HCT116 (cell line): ENCODE measurements at places on chromosomes 5 and 9.

DNA sequence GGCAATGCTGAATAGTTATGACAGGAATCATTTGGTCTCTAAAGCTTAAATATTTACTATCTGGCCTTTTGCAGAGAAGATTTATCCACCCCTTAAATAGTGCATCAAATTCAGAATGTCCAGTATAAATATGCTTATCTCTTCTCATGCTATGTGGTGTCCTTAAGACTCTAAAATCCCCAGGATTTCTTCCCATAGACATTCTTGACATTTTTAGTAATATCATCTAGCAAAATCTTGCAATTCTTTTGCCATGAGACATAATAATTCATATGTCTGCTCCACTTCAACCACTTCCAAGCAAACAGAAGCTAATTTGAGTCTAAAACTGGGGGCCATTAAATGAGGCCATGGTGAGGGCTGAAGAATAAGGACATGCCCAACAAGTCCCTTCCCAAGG is 1923.4 kb upstream of the CDH9 start:
- no peak for DNase-seq

- no peak for DNase-seq
Measured at GRCh38 chr9:90058182-90058763, 453.5 kb downstream of the GADD45G start.

- peak; percentile 60 for DNase-seq
Measured at GRCh38 chr9:137302118-137302448, at the start of gene NRARP. NRARP (minus strand) TSS chr9:137302271; CDS start chr9:137301928, 343 bp downstream.

GRCh38 chr5:166074582-166075481 is 2216.6 kb upstream of the WWC1 start:
- no peak for DNase-seq

DNA sequence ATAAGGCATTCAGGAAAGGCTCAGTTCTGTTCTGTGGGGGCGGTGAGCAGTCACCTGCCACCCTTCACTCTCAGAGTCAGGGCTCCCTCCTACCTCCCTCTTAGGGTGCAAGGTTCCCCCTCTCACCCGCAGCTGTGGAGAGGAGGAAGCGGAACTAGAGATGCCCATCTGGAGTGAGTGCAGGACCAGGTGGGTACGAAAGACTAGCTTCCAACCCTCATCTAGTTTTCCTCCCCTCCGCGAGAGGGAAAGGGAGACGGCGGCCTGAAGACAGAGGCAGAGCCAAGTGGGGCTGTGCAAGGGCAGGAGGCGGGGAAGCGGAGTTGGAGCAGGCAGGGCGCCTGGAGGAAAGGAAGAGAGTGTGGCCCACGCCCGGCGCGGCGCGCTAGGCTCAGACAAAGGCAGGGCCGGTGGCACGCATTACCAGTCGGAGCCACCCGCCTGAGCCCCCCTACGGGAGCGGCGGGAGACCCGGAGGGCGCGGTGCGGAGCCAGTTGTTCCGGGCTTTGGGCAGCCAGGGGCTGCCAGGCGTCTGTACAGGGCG is 7.3 kb downstream of the PRR7 start:
- DNase-seq = no peak

- DNase-seq = no peak
Measured at GRCh38 chr5:129474544-129474943, 14.4 kb downstream of the ADAMTS19 start.

DNA sequence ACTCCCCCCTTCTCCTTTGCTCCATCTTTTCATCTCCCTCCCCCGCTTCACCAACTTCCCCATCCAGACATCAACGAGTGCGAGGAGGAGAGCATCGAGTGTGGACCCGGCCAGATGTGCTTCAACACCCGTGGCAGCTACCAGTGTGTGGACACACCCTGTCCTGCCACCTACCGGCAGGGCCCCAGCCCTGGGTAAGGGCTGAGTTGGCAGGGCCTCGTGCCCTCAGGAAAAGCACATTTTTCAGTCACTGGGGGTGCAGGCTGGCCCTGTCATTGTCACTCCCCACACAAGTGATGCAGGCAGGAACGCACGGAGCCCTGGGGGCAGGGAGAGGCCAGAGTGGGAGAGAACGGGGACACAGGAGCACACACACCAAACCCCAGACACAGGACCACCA is 12.4 kb upstream of the ASS1 start:
- no peak for DNase-seq

DNA sequence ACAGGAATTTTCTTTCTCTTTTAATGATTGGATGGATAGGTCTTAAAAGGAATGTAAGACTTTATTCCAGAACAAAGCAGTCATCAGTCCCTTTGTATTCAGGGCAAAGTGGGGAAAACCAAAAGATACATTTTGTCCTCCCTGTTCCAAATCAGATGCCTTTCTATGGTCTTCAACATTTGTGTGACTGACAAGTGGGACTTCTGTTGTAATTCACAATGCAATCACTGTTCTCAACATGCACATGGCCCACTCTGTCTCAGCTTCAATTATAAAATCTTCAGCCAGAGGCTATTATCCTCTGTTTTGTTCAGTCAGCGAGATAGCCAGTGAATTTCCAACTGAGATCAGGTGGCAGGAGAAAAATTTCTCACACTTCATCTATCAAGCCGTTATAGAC is 95.5 kb upstream of the ERBIN start:
- no peak for DNase-seq

- no peak for DNase-seq
Measured at GRCh38 chr5:86880344-86880743, 262.6 kb downstream of the COX7C start.

DNA sequence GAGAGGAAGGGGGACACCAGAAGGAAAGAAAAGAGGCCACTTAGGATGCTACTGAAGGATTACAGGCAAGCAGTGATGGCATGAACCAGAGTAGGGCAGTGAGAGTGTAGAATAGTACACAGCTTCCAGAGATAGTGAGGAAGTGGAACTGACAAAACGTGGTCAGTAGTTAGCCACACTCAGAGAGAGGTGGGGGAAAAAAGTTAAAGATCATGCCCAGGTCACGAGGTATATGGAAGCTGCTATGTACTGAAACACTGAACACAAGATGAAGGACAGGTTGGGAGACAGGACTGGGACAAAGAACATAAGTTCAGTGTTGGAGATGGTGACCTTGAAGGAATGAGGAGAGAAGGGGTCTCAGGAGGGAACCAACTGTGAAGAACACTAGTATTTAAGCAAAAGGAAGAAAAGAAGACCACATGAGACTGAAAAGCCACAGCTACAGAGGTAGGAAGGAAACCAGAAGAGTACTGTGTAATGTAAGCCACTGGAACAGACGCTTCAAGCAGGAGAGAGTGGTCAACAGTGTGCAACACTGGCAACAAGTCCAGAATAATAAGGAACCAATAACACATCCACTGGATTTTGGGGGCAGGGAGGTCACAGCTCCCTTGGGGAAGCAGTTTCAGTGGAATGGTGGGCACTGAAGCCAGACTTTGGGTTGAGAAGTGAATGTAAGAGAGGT is 45.5 kb downstream of the ELL2 start:
- no peak for DNase-seq

DNA sequence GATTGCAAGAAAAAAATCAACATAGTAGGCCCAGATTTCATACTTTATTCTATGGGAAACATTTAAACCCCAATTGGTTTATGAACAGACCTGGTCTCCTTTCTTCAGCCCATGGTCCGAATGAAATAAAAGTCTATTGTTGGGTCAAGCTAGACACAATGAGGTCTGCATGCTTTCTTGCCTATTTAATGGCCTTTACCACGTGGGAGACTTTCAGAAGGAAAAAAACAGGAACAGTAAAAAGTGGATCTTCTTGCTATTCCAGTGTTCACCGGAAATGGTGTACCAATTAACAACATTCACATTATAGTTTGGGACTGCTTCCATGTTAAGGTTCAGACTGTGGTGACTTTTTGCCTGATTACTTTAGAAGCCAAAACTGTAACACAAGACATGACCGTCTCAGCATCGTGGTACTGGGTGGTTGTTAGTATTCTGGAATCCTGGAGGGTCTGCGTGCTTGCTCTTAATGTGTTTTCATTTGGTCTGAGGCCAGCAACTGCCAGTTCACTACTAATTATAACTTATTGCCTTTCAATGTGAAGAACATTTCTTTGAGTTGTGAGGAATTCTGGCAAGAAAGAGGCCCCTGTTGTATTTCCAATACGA is 85.4 kb upstream of the PRRC1 start:
- no peak for DNase-seq

- DNase-seq = no peak
Measured at GRCh38 chr9:86705490-86705889, 241.8 kb downstream of the GAS1 start.

DNA sequence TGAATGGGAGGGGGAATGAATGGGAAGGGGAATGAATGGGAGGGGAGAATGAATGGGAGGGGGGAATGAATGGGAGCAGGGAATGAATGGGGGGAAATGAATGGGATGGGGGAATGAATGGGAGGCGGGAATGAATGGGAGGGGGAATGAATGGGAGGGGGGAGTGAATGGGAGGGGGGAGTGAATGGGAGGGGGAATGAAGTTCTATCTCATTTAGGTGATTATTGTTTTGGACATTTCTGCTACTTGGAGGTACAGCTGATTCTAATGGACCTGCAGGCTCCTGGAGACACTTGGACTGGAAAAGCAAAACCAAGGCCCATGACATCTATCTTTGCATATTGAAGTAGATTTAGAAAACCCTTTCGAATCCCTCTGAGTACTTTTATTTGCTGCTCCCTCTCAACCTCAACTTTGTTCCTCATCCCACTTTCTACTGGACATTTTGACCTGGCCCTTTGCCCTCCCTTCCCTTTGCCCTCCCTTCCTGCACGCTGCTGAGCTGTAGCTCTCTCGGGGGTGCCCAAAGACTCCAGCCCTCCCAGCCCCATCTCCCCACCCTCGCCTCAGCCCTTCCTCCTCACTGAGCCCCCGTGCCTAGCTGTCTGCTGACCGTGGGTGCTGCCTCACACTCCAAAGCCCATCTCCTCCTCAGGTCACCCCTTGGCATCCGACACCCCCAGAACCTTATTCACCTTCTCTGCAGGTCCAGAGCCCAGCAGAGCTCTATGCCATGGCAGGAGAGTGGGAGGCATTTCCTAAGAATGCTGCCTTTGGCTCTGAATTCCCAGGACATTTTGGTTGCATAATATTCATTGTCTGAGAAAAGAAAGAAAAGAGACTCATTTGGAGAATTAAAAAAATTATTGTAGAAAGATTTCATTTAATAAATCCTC is 19.9 kb upstream of the LPCAT1 start:
- no peak for DNase-seq

DNA sequence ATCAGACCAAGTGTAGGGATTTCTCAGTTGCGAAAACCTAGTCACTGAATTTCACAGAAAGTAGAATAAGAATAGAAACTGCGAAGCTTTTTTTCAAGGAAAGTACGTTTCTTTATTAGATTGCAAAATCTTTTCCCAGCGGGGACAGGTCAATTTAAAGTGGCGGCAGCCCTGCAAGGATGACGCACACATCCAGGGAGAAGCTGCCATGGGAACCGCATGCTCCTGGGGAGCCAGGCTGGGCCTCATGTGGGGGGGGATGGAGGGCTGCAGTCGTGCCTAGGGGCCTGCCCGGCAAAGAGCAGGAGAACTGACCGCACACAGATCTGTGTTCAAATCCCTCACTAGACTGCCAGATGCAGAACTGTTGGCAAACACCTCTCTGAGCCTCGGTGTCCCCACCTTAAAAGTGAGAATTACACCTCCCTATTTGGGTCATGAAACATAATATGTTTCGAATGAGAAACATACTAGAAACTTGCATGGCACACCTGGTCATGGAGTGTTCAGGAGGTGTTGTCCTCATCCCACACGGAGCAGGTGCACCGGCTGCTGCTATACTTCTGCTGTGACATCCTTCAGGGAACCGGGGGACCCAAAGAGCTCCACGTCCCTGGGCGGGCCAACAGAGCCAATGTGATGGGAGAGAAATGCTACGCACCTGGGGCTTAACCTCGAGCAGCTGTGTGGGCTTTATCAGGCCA is 127.8 kb upstream of the PHYKPL start:
- DNase-seq = no peak

DNA sequence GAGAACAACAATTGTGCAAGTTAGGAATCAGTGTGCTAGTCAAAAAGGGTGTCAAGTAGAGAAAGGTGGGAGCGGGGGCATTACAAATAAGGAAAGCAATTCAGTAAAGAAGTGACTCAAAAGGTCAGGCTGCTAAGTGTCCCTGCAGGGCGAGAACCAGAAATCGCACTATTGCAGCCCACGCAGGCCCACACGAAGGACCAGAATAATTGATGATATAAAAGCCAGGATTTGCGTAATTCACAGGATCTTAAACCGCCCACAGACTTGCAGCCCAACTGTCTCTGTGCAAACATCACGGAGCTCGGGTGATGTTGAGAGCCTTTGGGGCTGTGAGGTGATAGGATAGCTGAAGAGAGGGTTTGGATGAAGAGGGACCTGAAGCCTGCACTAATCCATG is 349.0 kb downstream of the BRINP1 start:
- DNase-seq = no peak

DNA sequence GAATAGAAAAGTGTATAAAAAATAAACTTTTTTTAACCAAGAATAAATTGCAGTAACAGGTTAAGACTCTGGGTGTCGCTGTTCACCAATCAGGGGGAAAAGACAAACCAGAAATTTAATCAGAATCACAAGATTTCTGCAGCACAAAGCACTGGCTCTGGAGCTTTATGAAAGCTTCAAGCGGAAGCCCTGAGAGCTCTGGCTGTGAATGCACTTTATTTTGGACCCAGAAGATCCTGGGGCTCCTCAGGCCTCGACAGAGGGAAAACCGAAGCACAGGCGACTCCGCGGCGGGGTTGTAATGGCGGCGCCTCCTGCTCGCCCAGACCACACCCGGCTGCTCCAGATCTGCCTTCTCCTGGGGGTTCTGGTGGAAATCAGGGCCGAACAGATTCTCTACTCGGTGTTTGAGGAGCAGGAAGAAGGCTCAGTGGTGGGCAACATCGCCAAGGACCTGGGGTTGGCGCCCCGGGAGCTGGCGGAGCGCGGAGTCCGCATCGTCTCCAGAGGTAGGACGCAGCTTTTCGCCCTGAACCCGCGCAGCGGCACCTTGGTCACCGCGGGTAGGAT is at the start of gene PCDHGA4:
Gene PCDHGA4, plus strand, starts transcription at position 122 of the 570 bp plus-strand sequence. Its CDS starts 87 bp downstream, at position 209.
- DNase-seq = no peak

GRCh38 chr5:31359839-31360238 is 166.4 kb downstream of the CDH6 start:
- no peak for DNase-seq

- no peak for DNase-seq
Measured at GRCh38 chr5:94473936-94474335, 144.5 kb downstream of the KIAA0825 start.

GRCh38 chr9:127424676-127424999 is 456 bp downstream of the ZNF79 start:
- DNase-seq = no peak

GRCh38 chr5:54484219-54484894 is 28.9 kb downstream of the HSPB3 start:
- DNase-seq = no peak

DNA sequence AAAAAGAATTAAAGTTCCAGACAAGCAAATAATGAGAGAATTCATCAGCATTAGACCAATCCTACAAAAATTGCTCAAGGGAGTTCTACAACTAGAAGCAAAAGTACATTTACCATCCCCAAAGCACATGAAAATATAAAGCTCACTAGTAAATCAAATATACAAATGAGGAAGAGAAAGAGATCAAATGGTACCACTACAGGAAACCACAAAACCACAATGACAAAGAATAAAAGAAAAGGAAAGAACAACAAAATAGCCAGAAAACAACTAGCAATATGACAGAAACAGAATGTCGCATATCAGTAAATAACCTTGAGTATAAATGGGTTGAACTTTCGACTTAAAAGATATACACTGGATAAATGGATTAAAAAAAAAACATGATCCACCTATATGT is 739.0 kb downstream of the DTWD2 start:
- DNase-seq = no peak

GRCh38 chr9:123081824-123082223 is 48.4 kb downstream of the GPR21 start:
- DNase-seq = peak; percentile 22

GRCh38 chr5:168346417-168346816 is 55.0 kb downstream of the WWC1 start:
- DNase-seq = no peak

GRCh38 chr5:141861194-141861593 is 17.0 kb downstream of the PCDH1 start:
- no peak for DNase-seq
